ENCODE measurements at places on chromosomes 1 and 21.

DNA sequence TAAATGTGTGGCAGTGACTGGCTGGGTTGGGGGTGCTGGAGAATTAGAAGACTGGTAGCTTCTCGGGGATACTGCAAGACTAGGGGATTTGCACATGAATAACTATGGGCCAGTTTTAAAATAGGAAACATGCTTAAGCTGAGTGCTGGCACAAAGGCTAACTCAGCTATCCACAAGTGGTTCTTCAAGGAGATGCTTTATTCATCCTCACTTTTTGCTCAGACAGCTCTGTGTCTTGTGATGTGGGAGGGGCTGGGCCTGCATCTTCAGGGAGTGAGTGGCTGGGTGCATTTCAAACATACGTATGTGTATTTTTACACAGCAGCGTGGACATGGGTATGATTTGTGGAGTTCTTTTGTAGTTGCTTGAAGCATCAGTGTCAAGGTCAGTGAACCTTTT is 2.3 kb downstream of the COQ8A start:
- DNase-seq = no peak

DNA sequence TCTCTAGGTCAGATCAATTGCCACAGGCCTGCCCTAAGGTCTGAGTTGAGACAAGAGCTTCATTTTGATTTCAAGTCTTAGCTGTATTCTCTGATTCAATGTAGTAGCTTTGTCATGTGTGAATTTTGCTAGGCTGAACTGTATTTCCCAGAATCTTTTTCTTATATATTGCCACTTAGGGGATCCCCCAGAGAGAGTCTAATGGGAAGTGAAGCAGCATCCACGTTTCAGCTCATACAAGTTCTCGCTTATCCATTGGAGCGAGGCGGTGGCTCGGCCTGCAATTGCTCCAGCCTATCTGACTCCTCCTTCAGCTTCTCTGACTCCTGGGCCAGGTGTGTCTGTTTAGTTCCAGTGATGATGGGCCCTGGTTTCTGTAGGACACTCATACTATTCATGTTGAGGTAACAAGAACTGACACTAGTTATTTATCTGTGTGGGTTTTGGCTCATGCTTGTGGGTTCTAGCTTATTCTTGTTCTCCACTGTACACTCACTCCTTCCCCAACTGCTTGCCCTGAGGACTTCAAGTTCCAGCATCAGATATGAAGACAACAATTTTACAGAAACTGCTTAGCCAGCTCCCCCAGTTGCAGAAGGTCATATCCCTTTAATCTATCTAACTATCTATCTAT is 48.2 kb downstream of the TBX19 start:
- DNase-seq = no peak

- DNase-seq = no peak
Measured at GRCh38 chr1:37723072-37723389, 30.7 kb downstream of the CDCA8 start.

DNA sequence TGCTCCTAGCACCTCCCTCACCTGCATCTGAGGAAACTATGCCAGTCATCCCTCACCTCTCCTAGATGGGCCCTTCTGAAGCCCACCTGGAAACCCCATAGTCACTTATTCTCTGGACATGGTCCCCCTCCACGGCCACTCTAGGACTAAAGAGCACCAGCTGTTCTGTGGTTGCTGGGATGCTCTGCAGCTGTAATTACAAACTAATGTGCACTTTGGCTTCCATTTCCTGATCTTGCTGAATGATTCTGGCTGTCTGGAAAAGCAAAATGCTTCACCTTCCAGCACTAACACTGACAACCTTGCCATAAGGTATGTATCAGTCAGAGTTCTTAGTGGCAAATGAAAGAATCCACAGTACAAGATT is 48.7 kb upstream of the PSEN2 start:
- DNase-seq = no peak

GRCh38 chr1:11912000-11912399 is 14.2 kb downstream of the KIAA2013 start:
- DNase-seq = no peak

GRCh38 chr1:28737307-28738132 is 780 bp downstream of the YTHDF2 start:
- peak; percentile 52 for DNase-seq

Measured in NCI-H1694 treated with DMSO at 0.1 percent for 48 hours (cell line).